ENCODE measurements at places on chromosomes 11 and 22. TPM values are rescaled to one million over a fixed set of nuclear protein-coding genes. Genes with fewer than 3 reads are reported as not detected.

The POU2AF3 gene
- total RNA-seq = 4.5 TPM

DNA sequence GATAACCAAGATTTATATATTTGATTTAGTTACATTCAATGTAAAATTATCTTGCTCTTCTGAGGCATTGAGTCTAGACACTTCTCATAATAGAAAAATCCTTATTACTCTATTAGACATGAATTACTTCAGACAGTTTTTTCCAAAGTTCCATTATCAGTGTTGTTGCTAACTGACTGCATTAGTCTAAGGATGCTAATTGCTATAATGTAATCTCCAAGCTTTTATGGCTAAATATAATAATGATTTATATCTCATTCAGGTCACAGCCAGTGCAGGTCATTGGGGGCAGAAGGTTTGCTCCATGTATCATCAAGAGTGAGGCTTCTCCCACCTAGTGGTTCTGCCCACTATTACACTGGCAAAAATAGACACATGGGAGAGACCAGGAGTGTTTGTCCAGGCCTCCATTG lies 377.2 kb upstream of the DDI1 start:
- no peaks in the 10 kb centered on the region for H3K27me3 ChIP-seq
- H3K36me3 ChIP-seq = no peaks in the 10 kb centered on the region
- no peak overlapping the region for H3K4me3 ChIP-seq
- no peak for DNase-seq
- H3K27ac ChIP-seq = no peak overlapping the region

GRCh38 chr11:129077191-129077590 lies 114.9 kb downstream of the ARHGAP32 start:
- H3K36me3 ChIP-seq = no peaks in the 10 kb centered on the region
- no peak overlapping the region for H3K4me3 ChIP-seq
- H3K4me1 ChIP-seq = no peaks in the 10 kb centered on the region
- H3K27me3 ChIP-seq = no peaks in the 10 kb centered on the region
- DNase-seq = no peak
- no peak overlapping the region for H3K27ac ChIP-seq

DNA sequence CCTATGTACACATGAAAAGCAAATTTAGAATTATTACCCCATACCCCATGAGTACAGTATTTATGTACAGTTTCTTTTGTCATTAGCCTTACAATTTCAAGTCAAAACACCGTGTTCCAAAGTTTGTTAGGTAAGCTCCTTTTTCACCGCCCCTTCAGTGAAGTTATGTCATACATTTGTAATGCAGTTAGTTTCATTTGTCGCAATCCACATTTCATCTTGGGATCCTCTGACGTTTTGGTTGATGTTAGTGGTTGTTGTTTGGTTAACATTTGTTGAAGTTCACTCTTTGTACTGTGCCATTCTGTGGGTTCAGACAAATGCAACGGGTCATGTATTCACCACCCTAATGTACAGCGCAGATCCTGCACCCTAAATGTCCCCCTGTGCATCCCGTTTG lies 45.2 kb downstream of the ARHGEF12 start:
- no peaks in the 10 kb centered on the region for H3K27me3 ChIP-seq
- no peaks in the 10 kb centered on the region for H3K4me1 ChIP-seq
- no peak overlapping the region for H3K4me3 ChIP-seq
- H3K27ac ChIP-seq = no peak overlapping the region
- H3K36me3 ChIP-seq = no peaks in the 10 kb centered on the region

- no peak overlapping the region for H3K27ac ChIP-seq
- no peaks in the 10 kb centered on the region for H3K27me3 ChIP-seq
- no peak for DNase-seq
Observed at GRCh38 chr22:28112548-28113043, 193.5 kb upstream of the PITPNB start.

Data from colonic mucosa (tissue), 4 donors.